Stimulated activated CD4-positive, alpha-beta T cell treated with anti-CD3 and anti-CD28 coated beads, Interleukin-4, amount 100 ng/mL, for 4 hours (primary cell): ENCODE measurements at places on chromosomes 12 and 14.

DNA sequence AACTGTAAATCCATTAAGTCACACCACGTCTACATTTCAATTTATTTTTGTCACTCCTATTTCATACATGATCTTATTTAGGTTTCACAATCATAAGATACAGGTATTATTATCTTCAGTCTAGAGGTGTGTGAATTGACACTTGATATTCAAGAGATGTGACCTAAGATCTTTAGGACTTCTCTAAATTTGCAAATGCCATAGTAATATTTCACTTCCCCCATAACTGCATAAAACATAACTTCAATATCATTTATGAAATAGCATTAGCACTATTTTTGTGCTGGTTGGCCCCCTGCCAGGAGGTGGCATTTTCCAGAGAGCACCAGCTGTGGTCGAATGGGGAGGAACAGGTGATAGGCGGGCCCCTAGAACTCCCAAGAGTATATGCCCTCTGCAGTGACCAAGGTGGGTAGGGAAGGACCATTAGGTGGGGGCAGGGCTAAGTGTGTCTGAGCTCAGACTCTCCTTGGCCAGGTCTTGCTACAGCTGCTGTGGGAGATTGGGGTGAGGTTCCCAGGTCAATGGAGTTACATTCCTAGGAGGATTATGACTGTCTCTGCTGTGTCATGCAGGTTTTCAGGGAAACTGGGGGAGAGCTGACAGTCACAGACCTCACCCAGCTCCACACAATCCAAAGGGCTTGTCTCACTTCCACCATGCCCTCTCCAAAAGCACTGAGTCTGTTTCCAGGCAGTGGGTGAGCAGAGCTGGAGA, 49.2 kb upstream of the ERGIC2 start:
- no peak for DNase-seq

DNA sequence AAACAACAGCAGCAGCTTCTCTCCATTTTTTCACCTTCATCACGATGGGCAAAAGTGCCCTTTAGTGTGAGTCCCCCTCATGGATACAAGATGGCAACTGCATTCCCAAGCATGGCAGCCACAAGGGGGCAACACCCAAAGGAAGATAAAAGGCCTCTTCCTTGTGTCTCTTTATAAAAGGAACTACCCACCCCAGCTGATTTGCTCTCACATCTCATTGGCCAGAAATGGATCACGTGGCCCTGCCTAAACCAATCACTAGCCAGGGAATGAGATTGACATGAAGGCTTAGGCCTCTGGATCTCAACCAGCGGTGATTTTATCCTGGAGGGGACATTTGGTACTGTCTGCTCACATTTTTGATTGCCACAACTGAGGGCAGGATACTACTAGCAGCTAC, 21.9 kb upstream of the IFT81 start:
- DNase-seq, result peak; percentile 3

DNA sequence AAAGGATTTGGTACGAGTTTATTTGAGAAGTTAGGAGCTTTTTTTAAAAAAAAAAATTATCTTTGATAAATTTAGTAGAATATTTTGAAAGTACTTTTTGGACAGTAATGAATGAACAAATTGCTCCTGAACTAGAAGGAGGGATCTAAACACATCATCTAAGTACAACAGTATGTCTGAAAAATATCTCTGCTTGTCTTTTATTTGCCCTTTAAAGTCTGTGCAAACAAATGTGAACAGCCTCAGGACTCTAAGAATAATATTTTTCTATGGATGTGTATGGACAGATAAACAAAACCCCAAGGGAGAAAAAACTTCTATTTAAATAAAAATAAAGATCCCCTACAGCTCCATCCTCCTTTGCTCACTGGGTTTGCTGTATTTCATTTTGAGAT, 19.5 kb downstream of the FBXL14 start:
- DNase-seq, result no peak

DNA sequence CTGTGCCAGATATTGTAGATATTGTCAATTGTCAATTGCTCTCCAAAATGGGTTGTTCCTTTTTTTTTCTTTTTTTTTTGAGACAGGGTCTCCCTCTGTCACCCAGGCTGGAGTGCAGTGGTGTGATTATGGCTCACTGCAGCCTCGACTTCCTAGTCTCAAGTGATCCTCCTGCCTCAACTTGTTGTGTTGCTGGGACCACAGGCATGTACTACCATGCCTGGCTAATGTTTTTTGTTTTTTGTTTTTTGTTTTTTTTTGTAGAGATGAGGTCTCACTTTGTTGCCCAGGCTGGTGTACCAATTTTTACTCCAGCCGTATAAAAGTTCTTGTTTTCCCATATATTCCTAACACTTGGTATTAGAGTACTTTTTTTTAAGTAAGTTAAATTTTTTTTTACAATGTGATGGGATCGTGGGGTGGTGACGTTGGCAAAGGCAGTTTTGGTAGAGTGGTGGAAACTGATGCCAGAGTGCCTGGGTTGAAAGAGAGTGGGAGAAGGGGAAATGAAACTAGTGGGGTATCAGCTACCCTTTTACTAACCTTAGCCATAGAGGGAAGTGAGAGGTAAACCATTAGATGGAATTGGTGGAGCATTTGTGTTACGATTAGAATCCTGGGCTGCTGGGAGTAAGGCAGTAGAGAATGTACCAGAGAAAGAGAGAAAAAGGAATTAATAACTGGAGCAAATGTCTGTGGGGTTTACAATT, 33.0 kb upstream of the CFAP54 start:
- no peak for DNase-seq

GRCh38 chr14:76761136-76761959, at the start of gene VASH1:
TSS of gene VASH1 (plus strand) at chr14:76761468. CDS start at chr14:76762822, 1,354 bp downstream.
- DNase-seq, result peak; percentile 64

- no peak for DNase-seq
Observed at GRCh38 chr12:118064608-118065007, 3.6 kb upstream of the WSB2 start.

DNA sequence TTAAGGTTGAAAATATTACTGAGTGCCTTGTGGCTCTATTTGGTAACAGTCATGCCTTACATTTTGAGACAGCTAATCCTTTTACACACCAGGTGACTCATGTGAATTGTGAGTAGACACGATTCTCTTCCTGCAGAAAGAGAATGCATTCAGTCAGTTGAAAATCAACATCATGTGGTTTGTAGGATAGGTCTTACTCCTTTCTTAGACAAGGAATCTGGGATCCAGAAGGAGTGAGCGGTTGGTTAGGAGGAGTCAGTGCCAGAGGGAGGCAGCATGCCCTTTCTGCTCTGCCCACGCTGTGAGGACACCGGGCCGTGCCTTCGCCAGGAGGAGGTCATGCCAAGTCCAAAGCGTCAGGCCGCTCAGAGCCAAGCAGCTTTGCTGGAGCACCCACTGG, 47.6 kb downstream of the TRAF3 start:
- no peak for DNase-seq

DNA sequence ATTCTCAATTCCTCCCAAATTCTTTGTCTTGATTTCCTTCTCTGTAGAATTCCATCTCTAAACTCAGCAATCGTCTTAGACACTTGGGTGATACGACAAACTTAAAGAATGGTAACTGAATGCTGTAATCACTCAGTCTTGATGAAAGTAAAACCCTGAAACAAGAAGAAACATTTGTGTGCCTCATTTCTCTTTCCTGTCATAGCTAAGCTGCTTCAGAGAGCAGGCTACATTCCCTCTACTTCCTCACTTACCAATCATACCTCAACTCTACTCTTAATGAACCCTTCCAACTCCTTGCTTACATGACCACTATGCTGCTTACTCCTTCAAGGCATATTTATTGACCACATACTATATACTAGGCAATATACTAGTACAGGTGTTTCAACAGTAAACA, 8.3 kb downstream of the MAP4K5 start:
- DNase-seq, result no peak

DNA sequence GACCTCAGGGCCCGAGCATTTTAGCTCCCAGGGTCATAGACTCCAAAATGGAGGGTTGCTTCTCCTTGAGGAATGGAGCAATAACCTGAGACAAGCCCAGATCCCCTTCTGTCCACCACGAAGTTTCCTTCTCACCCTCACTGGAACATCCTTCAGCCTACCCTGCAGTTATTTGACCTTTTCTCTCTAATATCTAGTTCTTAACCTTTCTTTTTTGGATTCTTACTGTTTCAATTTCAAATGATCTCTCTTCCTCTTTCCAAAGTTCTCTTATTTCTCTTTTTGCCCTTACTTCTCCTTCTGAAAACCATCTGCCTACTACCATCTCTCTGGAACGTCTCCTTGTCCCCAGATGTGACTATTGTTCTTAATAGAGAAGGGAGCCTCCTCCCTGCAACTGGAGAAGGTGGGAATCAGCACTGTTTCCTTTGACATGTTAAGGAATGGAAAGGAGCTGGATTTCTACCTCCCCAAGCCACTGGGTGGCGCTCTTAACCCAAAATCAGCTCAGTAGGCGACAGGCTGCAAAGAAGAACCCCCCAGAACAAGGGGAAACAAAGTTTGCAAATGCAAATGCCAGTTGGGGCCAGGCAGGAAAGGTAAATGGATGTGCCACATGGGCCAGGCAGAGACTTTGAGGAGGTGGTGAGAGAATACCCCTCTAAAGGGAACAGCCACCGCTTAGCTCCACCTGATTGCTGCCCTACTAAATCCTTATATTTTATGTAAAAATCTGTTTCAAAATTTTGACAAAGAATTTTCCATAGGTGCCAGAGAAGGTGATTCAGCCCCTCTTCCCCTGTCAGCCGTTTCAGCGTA, 22.4 kb upstream of the PDE1B start:
- peak; percentile 6 for DNase-seq

GRCh38 chr14:68474741-68475140, 318.1 kb downstream of the ZFP36L1 start:
- no peak for DNase-seq

GRCh38 chr14:37985826-37986470, 221.8 kb upstream of the SSTR1 start:
- peak; percentile 29 for DNase-seq

DNA sequence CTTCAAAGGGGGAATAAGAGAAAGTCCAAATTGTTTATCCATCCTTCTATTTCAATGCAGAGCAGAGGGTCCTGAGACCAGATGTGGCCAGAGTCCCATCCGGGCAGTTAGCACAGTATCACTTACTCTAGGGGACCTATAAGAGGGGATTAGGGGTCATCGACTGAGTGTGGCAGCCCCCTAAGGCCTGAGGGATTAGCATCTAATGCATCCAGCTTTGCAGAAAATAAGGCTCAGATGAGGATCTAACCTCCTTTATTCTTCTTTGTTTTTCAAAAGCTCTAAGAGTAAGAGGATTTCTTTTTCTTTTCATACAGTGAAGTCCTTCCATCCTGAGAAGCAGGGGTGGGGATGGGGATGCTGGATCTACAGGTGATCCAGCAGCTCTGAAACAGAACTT, 43.5 kb downstream of the NEUROD4 start:
- no peak for DNase-seq

DNA sequence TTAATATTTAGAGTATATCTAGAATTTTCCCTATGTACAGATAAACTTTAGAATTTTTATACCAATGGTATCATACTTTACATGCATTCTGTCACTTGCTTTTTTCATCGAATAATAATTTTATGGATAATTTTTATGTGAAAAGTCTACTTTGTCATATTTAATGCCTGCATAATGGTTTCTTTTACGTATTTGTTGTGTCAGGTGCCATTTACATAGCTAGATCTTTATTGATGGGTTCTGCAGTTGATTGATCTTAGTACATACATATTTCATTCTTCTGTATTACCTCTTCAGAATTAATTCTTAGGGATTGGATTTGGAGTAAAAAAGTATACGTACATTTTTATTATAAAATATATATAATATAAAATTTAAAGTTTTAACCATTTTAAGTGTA, 77.7 kb upstream of the NEDD1 start:
- no peak for DNase-seq

GRCh38 chr14:99479906-99480869, at the start of gene SETD3:
TSS of gene SETD3 (minus strand) at chr14:99480859. CDS start at chr14:99465805, 15,054 bp downstream.
- DNase-seq, result peak; percentile 28

- DNase-seq, result no peak
Observed at GRCh38 chr12:46100551-46101484, 110.4 kb upstream of the SCAF11 start.

GRCh38 chr14:90995785-90996184, 64.7 kb downstream of the RPS6KA5 start:
- DNase-seq, result no peak

DNA sequence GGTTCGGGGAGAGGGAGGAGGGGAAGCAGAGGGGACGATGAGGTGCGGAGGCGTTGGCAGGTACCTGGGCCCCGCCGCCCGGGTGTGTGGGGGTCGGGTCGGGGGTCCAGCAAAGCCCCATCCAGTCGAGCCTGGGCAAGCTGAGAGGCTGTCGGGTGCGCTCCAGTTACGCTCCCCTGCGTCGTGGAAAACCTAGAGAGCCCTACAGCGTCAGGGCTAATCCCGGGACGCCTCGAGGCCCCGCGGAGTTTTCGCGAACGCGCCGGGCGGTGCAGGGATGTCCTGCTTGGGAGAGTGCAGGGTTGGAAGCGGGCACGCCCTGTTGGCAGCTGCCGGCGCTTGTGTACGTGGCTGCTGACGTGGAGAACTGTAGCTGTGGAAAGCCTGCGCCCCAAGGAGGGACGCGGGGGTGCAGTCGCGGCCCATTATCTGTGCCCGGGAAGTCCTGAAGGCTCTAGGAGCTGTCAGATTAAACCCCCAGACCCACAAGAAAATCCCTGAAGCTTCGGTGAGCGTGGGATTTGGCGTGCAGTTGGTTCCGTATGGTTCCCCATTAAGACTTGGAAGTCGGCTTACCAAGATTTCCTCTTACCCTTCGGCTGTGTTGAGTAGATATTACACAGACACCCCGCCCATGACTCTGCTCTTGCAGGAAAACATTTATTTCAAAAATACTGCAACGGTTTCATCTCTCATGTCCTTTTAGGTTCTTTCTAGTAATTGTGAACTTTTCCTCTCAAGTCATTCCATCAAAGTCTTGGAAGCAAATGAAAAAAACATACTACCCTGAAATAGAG, 11.3 kb upstream of the SLC38A2 start:
- peak; percentile 59 for DNase-seq

- DNase-seq, result no peak
Observed at GRCh38 chr14:39614297-39614923, 182.2 kb upstream of the FBXO33 start.

DNA sequence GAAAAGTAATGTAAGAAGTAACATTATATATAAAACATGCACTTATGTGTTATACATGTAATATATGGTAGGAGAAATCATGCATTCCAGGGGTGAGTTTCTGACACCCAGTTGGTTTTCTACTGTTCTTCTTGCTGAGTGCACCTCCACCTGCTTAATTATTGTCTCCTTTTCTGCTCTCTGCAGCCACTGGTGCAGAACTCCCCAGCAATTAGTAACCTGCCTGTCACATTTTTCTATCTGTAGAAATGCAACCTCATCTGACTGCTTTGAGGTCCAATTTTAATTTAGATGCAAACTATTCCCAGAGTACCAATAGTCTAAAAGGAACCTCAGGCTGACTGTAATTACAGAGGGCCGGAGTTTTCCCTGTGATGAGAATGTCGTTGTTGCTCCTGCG, 842.1 kb downstream of the AACS start:
- DNase-seq, result no peak

DNA sequence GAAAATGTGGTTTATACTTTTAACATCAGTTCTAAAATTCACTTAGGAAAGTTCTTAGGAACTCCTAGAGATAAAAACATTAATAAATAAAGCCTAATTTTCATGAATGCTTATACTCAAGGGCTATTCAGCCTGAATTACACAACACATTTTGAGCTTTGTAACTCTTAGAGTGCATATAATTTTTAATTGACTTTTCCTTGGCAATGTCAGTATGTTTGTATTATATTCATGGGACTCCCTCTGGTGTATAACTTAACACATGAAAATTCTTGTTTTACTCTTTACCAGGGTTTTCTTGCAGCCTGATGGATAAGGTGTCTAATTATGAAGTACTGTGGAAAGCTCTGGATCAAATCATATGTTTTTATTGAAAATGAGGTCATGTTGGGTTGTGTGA, 150.6 kb upstream of the HMGA2 start:
- DNase-seq, result no peak
